Neural progenitor cell (in vitro differentiated cells): ENCODE measurements at places on chromosomes 2 and 18. TPM values are rescaled to one million over a fixed set of nuclear protein-coding genes. Genes with fewer than 3 reads are reported as not detected.

The SLC16A14 gene
- total RNA-seq, result 10.8 and 12.4 TPM in 2 replicates

The LRRC30 gene
- total RNA-seq, result not detected in 2 replicates

The DNMT3A gene
- 46.5 and 81.1 TPM in 2 replicates for total RNA-seq

The MZT2B gene
- 21.4 and 91.8 TPM in 2 replicates for total RNA-seq

- no peak for DNase-seq
- H3K36me3 ChIP-seq, result no peaks in the 10 kb centered on the region
- no peak overlapping the region for H3K27ac ChIP-seq
- no peak overlapping the region for H3K4me3 ChIP-seq
- no peaks in the 10 kb centered on the region for H3K27me3 ChIP-seq
- no peaks in the 10 kb centered on the region for H3K4me1 ChIP-seq
Observed at GRCh38 chr2:54855434-54855833, 132.0 kb downstream of the EML6 start.

- no peaks in the 10 kb centered on the region for H3K36me3 ChIP-seq
- peaks cover 20% of the 10 kb centered on the region for H3K4me1 ChIP-seq
- H3K4me3 ChIP-seq, result no peak overlapping the region
- H3K27ac ChIP-seq, result no peak overlapping the region
- H3K27me3 ChIP-seq, result no peaks in the 10 kb centered on the region
- DNase-seq, result no peak
Observed at GRCh38 chr18:44796429-44797428, 116.0 kb downstream of the SETBP1 start.

GRCh38 chr2:179272406-179273192, 8.0 kb upstream of the SESTD1 start:
- H3K27me3 ChIP-seq, result no peaks in the 10 kb centered on the region
- DNase-seq, result peak; percentile 11
- H3K27ac ChIP-seq, result no peak overlapping the region

- H3K4me1 ChIP-seq, result peaks cover 15% of the 10 kb centered on the region
- peaks cover 52% of the 10 kb centered on the region for H3K27me3 ChIP-seq
- H3K27ac ChIP-seq, result no peak overlapping the region
- H3K4me3 ChIP-seq, result peak overlapping the region; percentile 82
- peaks cover 25% of the 10 kb centered on the region for H3K36me3 ChIP-seq
Observed at GRCh38 chr18:12308386-12309100, 502 bp downstream of the TUBB6 start.

DNA sequence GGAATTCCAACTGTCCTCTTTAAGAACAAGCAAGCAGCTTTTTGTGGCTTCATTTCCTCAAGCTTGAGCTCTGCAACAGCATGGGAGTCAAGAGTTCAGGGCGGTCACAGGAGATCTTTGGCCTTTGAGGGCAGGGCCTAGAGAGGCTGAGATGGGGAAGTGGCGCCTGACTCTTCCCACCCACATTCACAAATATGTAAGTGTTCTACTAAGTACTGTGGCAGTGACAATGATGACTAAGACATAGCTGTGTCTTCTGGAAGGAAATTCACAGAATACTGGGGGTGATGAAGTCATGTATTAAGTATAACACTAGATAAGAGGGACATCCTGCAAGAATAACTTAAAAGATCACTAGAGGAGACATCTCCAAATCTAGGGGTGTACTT, 15.0 kb downstream of the RND3 start:
- peaks cover 9% of the 10 kb centered on the region for H3K4me1 ChIP-seq
- no peaks in the 10 kb centered on the region for H3K27me3 ChIP-seq
- no peak for DNase-seq
- no peak overlapping the region for H3K4me3 ChIP-seq
- H3K27ac ChIP-seq, result no peak overlapping the region
- no peaks in the 10 kb centered on the region for H3K36me3 ChIP-seq
